Suppressor macrophage treated with lipopolysaccharide for 4 hours (primary cell): ENCODE measurements at places on chromosomes 12 and 14.

- peak; percentile 12 for DNase-seq
Measured at GRCh38 chr12:16119618-16120415, 157.7 kb downstream of the SLC15A5 start.

DNA sequence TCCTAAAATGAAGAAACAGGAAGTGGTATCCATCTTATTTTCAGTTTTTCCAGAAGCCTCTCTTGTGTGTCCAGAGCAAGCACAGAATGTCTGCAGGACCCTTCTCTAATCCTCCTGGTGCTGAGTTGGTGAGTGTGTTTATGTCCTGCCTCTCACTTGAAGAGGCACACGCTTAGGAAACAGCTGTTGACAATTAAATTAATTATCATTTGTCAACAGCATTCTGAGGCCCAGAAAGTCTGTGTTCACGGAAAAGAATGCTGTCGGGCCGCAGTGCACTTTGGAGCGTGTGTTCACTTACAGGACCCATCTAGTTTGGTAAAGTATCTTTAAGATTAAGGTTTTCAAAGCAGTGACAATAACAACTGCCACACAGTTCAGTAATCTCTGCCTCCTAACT, 70.5 kb downstream of the LMNTD1 start:
- no peak for DNase-seq

DNA sequence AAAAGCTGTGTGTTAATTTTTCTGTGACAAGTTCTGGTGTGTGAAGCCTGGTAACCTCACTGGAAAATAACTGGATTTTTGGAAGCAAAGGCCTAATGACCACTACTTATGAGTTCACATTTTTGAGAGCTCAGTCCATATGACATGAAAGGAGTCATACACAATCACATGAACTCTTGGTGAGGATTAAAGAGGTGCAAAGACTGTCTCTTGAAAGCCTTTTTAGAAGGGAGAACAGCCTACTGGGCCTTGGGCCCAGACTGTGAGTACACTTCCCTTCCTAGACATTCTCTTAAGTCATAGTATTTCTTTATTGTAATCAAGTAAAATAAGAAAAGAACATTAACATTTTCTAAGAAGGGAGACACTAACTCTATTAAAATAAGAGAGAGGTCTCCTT, 176.1 kb downstream of the BCAT1 start:
- DNase-seq = no peak

- DNase-seq = no peak
Measured at GRCh38 chr14:32733015-32733414, 205.7 kb upstream of the NPAS3 start.

- DNase-seq = no peak
Measured at GRCh38 chr12:27588776-27589175, 64.8 kb downstream of the PPFIBP1 start.

DNA sequence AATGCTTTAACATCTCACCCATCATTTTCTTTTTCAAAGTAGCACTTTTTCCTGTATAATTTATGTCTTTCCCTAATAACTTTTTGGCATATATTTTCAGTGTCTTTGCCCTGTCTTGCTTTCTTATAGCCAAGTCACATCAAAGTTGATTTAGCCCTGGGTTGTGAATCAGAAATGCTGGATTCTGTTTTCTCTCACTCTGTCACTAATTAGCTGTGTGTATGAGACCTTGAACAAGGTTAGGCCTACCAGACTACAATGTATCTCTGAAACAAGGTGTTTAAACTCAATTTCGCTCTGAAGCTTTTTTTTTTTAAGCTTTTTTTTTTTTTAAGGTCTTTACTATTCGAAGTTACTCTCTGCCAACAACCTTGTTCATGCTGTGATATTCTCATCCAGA, 25.7 kb downstream of the CNOT2 start:
- DNase-seq = no peak

DNA sequence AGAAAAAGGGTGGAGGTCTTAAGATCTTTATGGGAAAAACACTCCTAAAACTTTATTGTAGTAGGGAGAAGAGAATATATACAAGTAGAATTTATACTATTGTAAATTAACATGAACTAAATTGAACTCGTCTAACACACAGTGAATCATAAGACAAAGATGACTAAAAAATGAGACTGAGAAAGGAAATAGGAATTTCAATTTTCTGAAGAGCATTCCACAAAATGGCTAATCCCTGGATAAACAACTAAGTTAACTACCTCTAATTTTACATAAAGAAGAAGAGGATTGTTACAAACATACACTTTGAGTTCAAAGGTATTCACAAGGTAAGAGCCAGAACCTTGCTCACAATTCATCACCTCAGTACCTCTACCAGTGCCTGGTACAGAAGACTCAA, 2.0 kb downstream of the MAP4K5 start:
- DNase-seq = no peak

- DNase-seq = no peak
Measured at GRCh38 chr12:58532855-58533608, 387.3 kb downstream of the LRIG3 start.
